ENCODE measurements at places on chromosomes 4 and X.

DNA sequence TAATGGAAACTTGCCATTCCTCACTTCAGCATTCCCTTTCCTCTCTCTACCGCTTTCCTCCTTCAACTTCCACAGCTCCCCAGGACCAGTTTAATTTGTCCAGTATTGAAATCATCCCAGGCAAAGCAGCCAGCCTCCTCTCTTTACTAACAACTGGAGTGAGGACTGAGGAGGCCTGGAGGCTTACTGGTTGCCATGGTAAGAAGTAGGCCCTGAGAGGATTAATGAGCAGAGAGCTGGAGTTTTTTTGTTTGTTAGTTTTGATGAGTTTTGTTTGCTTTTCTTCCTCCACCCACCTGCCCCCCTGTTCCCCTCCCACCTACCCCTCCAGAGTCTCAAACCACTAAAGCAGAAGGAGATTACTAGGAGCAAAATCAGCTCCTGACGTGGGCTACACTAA, 29.5 kb upstream of the PLP1 start:
- no peak for DNase-seq

DNA sequence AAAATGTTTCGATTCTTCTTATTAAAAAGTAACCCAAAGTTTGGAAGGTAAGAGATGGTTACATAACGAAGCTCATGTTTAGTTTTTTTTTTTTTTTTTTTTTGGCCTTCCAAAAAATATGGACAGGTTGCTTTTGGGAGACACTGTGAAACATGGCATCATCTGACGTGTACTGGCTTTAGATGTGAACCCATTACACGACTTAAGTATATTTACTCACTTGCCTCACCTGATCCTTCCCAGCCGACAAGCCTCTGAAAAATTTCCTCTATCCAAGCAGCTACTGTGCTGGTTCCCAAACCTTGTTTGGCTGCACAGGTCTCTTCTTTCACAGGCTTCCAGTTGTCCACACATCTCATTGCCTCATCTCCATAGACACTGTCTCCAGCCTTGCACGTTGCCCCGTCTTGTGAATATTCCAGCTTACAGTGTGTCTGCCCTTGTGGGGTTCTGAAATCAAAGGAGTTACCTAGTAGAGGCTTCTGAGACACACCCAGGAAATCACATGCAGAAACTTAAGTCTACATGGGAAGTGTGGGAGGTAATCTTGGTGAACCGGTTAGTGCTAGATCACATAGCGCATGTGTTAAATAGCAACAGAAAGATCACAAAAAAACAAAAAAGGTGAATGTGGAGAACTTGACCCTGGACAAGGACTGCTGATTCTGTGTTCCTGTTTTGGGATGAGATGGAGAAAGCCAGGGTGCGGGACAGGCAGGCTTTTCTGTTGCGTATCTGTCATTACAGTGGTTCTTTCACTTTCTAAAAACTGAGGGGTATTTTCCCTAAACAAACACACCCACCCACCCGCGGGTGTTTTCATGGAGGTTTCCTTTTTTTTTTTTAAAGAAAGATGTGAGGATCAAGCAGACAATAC, 328.6 kb downstream of the ARHGAP10 start:
- no peak for DNase-seq

- no peak for DNase-seq
Measured at GRCh38 chrX:10103023-10103422, 53.8 kb upstream of the CLCN4 start.

GRCh38 chrX:7343181-7343580, 195.2 kb upstream of the PUDP start:
- no peak for DNase-seq

GRCh38 chr4:108247387-108248049, 78.8 kb upstream of the LEF1 start:
- DNase-seq: no peak

DNA sequence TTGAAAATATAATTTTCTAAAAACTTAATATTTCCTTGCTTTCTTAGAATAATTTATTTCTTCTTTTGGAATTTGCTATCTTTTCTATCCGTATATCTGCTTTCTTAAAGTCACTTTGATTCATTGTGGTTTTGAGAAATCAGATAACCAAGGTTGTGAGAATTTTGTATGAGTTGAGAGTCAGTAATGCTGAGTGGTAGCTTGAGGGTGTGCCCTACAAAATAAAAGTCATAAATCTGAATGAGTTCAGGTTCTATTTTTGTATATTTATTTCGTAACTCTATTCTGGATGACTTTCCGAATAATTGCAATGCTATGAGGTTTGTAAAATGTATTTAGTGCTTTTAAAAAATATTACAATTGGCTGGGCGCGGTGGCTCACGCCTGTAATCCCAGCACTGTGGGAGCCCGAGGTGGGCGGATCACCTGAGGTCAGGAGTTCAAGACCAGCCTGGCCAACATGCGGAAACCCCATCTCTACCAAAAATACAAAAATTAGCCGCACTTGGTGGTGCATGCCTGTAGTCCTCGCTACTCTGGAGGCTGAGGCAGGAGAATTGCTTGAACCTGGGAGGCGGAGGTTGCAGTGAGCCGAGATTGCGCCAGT, 8.9 kb downstream of the COPS4 start:
- DNase-seq: no peak

DNA sequence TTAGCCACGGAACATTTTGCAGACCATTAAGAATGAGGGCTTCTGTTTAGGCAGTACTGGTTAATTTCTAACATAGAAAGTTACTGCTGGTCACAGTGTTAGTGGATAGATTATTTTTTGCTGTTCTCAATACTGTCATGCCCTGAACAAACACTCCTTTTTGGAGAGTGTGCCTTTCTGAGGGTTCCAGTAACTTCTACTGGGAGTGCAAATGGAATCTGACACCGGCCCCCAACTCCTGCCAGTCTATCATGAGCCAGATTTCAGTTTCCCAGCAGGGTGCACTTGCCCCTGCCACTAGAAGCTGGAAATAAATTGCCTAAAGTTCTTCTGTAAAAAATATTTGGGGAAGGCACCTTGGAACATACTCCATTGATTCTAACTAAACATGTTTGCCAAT, 224.4 kb upstream of the GPC4 start:
- no peak for DNase-seq

GRCh38 chrX:70922774-70923473, 8.0 kb downstream of the SLC7A3 start:
- DNase-seq: no peak

DNA sequence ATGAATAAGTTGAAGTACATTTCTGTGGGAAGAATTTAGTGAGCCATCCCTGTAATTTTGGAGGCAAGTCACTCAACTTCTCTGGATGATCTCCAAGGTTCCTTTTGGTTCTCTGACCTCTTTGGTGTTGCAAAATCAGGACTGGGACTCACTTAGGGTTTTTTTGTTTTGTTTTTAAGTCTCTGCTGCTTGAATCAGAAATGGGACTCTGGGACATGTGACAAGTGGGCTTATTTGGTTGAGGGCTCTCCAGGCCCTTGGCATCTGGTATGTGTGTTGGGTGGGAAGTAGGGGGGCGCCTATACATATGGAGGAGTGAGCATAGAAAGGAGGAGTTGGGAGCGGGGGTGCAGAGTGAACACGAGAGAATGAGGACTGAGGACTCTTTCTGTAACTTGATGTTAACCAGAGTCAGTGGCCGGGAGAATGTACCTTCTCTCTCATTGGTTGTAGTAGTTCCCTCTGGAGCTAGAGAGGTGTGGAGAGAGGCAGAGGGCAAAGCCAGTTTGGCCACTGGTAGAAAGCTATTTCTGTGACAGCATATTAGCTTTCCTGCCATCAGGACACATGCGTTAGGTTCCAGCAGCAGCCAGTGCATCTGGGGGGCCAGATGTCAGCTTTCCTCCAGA, 1.9 kb downstream of the ARHGAP10 start:
- DNase-seq: no peak

DNA sequence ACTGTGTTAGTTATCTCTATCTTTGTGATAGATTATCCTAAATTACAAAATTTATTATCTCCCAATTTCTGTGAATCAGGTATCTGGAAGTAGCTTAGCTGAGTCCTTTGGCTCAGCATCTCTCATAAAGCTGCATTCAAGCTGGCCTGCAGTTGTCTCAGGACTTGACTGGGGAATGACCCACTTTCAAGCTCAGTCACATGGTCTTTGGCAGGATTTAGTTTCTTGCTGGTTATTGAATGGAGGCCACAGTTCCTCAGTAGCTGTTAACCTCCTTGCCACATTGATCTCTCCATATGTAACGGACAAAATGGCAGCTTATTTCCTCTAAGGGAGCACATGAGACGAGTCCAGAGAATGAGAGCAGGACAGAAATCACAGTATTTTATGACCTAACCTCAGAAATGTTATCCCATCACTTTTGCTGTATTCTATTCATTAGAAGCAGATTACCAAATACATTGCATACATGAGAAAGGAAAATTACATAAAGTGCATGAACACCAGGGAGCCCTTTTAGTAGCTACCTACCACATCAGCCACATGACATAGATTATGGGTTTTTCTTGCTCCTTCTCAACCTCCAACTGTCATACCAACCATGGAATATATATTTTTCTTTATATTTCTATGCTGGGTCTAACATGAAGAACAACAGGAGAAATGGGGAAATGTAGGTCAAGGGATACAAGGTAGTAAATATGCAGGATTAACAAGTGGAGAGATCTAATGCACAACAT, 730.1 kb downstream of the CCSER1 start:
- DNase-seq: no peak

DNA sequence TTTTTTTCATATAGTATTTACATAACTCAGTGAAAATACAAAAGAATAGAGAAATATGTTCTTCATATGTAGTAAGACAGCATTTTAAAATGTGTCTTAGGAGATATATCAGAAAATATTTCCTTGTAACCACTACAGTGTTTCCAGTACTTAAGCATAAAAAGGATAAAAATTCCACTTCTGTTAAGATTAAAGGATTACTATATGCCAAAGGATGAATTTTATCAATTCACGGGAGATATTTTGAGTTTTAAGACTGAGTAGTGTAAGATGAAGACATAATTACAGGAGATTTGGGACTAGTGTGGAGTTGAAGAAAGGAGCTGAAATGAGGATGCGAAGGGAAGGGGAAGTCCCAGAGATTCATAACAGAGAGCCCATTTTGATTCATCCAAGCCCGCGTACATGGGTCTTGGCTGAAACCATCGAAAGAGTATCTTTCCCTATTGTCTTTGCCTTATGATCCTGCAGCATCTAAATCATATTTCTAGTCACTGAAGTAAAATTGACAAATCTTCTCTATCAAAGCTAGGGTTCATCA, 58.7 kb downstream of the MAD2L1 start:
- no peak for DNase-seq

DNA sequence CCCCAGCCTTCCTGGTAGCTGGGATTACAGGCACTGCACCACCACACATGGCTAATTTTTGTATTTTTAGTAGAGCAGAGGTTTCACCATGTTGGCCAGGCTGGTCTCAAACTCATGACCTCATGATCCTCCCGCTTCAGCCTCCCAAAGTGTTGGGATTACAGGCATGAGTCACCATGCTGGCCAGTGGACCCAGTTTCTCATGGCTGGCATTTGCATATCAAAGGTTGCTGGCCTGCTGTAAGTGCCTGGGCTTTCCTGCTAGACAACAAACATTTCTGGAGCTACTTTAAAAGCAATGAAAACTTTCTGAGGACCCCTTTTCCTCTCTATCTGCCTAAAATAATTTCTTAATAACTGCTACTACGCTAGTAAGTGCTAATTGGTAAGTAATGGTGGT, 228.2 kb downstream of the PCDH10 start:
- DNase-seq: no peak

GRCh38 chr4:19987746-19988145, 264.0 kb upstream of the SLIT2 start:
- DNase-seq: no peak

GRCh38 chrX:32041181-32041580, 969.3 kb upstream of the FTHL17 start:
- no peak for DNase-seq
